GDM1 (cell line): ENCODE measurements at places on chromosomes 6 and 20.

GRCh38 chr6:33197431-33198048 is 2.9 kb downstream of the RXRB start:
- peak; percentile 53 for DNase-seq

- DNase-seq: no peak
These were observed 31.2 kb downstream of the GCNT2 start for GRCh38 chr6:10552270-10552810.

- DNase-seq: no peak
These were observed 191.6 kb downstream of the ADAT2 start for GRCh38 chr6:143258945-143259344.

- no peak for DNase-seq
These were observed 30.5 kb downstream of the MDGA1 start for GRCh38 chr6:37667050-37667814.

DNA sequence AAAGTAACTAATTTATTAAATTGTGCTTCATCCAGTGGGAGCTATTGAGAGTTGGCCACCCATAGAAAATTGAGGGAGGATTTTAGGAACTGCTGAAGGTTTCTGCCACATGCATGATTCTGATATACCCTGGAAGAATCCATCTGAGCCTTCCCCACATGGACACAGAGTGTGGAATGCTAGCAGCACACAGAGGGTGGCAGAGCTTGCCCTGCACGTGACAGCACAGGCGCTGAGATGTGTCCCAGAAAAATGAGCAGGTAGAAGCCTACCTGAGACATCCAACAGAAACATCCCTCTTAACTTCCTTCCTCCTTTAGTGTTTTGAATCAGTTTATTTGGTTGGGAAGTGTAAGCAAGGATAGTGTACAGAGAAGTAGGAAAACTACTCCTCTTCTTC is 96.9 kb downstream of the MTHFD1L start:
- DNase-seq: no peak

DNA sequence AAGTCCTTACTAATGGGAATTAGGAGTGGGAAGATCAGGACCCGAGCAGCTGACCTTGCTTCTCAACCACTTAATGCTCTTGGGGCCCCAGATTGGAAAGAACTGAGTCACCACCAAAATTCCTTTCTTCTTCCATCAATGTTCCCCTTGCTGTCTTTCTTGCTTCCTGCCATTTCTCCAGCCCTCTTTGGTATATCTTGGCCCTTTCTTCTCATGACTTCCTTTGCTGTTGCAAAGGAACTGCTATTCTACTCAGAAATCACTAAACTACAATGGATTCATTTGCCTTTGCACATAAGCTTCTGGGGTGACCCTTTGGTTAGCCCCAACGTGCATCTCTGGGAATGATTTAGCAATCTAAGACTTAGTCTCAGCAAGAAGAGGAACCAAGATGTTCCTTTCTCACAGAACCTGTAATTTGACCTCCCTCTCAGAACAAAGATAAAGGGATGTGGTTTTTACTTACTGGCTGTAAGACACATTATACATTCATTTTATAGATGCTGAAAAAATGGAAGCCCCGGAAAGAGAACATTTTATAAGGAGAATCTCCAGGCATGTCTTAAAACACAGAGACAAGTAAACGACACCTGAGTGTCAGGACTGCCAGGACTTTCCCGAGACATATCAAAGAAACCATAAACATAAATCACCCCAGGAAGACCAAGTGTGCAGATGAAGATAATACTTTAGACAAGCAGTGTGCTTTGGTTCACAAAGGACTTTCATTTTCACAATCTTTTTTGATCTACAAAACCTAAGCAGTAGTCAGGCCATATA is 99.0 kb upstream of the TNFAIP3 start:
- peak; percentile 14 for DNase-seq

- DNase-seq: no peak
These were observed 37.1 kb downstream of the PIGU start for GRCh38 chr20:34639755-34640222.

GRCh38 chr6:34743625-34744293 is 13.5 kb upstream of the SNRPC start:
- DNase-seq: no peak

GRCh38 chr6:30894935-30895334 is 10.6 kb downstream of the DDR1 start:
- DNase-seq: no peak

DNA sequence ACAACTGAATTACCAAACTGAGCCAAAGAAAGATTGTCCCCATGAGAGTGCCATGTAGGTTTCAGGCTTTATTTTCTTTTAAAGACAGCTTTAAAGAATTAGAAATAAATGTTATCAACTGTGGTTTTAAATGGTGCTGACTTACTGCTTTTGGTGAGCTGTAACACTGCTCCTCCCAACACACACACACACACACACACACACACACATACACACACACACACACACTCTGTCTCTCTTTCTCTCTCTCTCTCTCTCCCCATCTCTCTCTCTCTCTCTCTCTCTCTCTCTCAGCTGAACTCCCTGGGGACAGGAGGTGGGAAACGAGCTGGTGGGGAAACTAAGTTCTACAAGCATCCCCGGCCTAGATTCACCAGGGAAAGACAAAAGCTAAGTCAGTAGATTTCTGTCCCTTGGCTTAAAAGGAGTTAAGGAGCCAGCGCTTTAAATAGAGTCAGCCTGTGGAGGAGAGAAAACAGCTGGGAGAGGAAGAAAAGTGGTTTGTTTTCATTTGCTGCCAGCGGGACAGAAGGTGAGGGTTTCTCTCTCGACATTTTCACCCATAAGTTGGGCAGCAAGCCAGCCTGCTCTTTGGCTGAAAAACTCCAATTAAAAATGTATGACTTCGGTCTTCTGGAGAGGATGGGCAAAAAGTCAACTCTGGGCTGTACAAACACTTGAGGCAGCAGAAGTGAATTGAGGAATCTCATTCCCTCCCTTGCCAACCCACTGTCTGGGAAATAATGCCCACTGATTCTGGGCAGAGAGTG is 27.4 kb downstream of the CBLN4 start:
- DNase-seq: no peak

DNA sequence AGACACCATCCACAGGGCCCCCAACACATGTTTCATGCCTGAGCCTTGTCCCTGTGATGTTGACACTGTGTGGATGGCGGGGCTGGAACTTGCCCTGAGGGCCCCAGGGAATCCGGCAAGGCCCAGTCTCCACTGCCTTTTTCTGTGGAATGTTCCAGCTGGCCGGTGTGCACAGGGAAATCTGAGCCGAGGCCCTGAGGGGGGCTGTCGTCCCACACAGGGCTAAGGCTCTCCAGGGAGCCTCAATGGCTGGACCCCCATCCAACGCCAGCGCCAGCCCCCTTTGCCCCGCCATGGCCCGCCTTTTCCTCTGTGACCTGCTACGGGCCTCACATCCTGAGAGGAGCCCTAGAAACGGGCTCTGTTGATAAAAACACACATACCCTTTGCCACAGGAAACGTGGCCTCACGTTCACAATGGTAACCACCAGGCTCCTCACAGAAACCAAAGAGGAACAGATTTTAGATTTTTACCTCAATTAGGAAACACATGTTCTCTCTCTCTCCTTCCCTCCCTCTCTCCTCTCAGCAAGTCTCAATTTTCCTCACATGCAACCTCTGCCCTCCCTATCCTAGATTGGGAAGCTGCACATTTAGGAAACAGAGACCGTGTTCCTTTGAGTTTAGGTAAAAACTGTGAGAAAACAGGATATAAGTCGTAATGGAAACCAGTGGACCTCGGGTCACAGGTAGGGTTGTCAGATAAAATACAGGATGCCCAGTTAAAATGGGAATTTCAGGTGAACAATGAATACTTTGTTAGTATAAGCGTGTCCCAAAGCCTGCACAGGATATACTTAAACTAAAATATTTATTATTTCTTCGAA is 13.7 kb upstream of the ZNF831 start:
- no peak for DNase-seq

DNA sequence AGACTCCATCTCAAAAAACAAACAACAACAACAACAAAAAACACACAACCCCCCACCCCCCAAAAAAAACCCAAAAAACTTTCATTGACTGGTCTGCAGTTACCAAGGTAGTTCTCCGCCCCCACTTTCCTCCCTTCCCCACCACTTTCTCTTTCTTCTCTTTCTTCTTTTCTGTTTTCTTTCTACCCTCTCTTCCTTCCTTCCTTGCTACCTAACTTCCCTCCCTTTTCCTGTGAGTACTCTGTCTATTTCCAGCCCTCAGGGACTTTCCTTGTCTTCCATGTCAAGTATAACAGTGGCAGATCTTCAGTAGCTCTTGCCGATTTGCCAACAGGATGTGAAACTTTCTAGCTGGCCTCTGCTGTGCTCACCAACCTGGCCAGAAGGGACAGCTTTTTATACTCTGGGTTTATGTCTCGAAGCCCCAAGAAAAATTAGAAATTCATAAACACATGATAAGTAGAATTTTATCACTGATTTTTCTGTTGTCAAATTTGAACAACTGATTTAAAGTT is 399.5 kb downstream of the QKI start:
- DNase-seq: no peak

DNA sequence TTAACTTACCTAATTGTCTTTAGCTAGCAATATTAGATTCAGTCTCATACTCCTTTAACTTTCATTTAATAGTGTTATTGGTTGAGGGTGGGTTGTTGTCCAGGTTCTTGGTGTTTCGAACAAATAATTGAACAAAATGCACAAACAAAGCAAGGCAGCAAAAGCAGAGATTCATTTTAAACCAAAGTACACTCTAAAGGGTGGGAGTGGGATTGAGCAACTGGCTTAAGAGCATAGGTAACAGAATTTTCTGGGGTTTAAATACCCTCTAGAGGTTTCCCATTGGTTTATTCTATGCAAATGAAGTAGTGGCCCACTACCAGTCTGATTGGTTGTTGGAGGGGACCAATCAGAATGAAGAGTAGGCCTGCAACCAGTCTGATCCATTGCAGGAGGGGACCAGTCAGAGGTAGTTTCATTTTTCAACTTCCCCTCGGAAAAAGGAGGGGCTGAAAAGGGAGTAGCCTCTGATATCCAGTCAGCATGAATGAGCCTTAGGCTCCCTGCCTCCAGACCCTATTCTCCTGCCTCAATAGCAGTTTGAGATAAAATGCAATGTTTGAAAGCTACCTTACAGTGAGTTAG is 26.3 kb upstream of the RAB23 start:
- no peak for DNase-seq

- DNase-seq: no peak
These were observed 39.4 kb downstream of the KIAA1755 start for GRCh38 chr20:38221119-38221589.

DNA sequence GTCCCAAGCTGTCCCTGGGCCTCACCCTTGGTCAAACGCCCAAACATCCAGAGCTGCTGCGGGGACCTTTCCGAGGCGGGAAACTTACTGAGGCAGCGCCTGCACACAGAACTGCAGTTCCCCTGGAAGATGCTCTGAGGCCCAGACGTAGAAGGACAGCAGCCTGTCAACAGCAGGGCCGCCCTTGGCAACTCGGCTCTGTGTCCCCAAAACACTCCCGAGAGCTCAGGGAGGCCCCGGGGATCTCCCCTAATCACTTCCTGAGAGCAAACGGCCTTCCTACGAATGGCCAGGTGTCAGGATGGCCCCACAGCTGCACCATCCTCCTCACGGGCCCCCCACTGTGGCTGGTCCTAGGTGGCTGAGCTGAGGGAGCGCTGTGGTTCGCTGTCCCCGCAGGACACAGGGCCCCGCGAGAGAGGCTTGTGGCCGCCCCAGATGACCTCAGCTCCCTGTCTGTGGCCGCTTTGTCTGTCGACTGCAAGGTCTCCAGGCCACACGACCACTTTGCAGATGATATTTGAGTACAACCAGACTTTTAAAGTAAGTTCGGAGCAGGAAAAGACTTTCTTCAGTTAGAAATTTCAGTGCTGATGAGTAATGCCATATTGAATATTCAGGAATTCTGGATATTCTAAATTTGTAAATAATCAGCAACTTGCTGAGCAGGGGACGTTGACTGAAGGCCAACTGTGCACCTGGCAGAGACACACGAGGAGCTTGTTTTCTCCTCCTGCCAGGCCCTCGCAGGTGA is 46.0 kb downstream of the DLL1 start:
- DNase-seq: no peak

GRCh38 chr6:163416557-163417253 is 2.2 kb downstream of the QKI start:
- no peak for DNase-seq

GRCh38 chr6:144302701-144303372 is 17.7 kb downstream of the UTRN start:
- DNase-seq: no peak

GRCh38 chr20:11540558-11540957 is 377.1 kb upstream of the BTBD3 start:
- no peak for DNase-seq

GRCh38 chr20:47038566-47039560 is 144.2 kb downstream of the EYA2 start:
- DNase-seq: no peak

GRCh38 chr20:34618676-34619075 is 58.2 kb downstream of the PIGU start:
- no peak for DNase-seq

DNA sequence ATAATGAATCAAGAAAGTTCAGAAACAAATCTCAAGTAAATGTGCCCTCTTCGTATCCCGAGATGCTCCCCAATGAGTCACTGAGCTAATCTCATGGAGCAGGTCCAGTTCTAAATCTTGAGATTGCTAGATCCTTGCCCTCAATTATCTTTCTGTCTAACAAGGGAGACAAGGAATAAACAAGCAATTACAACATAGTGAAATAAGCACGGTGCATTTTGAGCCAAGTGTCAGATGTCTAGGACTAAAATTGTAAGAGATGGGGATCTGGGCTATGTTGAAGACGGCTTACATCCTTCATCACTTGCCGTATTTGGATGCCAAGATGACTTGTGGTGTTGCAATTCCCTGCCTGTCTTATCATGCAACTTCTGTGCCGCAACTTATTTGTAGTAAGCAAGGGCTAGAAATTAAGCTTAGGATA is 56.5 kb upstream of the ADGRF1 start:
- no peak for DNase-seq

DNA sequence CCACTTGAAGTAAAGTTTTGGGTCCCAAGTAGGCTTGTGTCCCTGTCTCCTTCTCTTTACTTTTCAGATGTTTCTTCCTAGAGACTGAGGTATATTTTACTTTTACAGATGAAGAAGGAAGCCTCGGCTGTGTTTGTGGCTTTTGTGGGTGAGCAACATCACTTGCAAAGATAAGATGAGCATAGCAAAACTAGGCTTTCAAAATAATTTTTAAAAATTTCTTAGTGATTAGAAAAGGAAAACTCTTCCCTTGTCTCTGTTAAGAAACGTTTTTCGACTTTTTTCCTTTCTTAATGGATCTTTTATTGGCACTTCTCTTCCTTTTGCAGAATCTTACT is 7.6 kb downstream of the PTPN1 start:
- DNase-seq: no peak

DNA sequence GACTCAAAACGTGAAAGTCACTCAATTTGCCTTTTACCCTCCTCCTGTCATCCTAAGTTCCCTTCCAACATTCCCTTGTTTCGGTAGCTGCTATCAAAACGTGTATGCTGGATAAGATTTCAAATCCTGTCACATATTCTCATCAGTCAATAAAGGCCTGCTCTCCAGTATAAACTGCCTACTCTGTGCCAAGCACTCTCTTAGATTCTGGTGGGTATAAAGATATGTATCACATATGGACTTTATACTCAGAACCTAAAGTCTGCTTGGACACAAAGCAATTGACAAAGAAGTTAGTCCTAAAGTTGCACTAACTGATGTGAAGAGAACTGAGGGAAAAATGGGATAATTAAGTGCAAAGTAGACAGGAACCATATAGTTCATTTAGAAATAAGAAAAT is 476.6 kb upstream of the MARCKS start:
- no peak for DNase-seq

- DNase-seq: no peak
These were observed 53.0 kb upstream of the FUCA2 start for GRCh38 chr6:143564484-143565017.
